DMS 273 treated with DMSO at 0.1 percent for 48 hours (cell line): ENCODE measurements at places on chromosomes 5 and 9.

GRCh38 chr9:91035825-91036208 is 234.2 kb downstream of the SYK start:
- DNase-seq, result no peak

GRCh38 chr9:121233906-121234831 is 32.5 kb upstream of the RAB14 start:
- DNase-seq, result no peak

- DNase-seq, result no peak
Observed at GRCh38 chr5:77907786-77908185, 131.6 kb upstream of the TBCA start.

GRCh38 chr5:16867577-16867953 is 68.5 kb downstream of the MYO10 start:
- no peak for DNase-seq

DNA sequence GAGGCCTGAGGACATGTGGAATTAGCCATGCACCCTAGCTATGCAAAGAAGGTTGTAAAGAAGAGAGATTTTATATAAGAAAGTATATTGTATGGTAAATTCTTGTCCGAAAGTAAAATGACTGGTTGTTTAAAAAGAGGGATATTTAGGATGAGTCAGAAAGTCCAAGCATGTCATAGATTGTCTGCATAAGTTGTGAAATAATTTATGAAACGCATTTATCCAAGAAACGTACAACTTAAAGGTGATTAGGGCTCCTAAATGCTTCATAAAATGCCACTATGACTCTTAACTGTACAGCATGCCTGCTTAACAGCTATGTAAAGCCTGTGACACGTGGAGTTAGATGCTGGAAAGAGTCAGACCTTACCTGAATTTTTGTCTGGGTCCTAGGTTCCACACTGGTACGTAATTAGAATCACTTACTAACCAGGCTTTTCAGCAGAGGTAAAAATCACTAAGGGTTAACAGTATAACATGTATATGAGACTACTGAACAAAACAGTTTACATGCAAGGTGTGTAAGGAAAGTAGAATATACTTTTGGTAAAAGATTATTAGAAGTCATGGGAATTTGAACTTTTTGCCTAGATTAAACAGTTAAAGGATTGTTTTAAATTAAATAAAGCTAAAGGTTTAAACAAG is 37.0 kb upstream of the ARL15 start:
- no peak for DNase-seq

DNA sequence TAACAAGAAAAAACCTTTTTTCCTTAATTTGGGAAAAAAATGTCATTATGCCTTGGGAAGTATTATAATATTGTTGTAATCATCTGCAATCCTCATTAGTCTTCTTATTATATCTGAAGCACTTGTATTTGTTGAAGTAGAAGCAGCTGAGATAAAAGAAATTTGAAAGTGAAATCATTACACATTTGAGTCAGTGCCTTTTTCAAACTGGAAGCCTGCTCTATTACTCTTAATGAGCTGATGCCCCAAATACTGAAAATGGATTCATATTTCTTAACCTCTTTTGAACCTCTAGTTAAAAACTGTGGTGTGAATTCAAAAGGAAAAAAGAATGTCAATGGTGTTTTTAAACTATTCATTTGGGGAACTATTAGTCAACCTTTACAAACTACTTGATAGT is 1027.7 kb downstream of the NR2F1-AS1 start:
- no peak for DNase-seq

DNA sequence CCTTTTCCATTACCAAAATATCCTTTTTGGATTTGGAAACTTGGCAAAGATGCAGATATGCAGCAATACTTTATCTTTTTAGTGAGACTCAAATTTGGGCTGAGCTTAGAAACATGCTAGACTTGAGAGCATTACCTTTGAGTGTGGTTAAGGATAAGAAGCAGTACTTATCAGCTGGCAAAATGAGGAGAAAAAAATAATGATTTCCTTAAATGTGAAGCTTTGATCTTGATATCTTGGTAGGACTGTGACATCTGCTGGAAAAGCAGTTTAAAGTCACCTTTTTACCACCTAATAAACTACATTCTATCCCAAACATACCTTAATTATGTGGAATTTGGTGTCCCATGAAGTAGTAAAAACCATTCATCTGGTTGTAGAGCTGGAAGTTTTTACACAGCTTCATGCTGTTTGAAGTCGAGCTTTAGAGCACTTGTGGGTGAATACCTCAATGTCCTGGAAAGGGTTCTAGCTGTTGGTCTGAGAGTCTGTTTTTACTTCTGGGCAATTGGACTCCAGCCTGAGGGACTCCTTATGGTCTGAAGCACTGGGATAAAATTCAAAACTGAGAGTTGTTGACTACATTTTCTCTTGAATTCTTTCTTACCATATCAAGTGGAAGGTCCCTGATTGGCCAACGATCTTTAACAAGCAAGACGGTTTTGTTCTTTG is 53.4 kb downstream of the LRRC70 start:
- DNase-seq, result no peak

GRCh38 chr9:134170532-134171315 is 6.4 kb upstream of the RNU6ATAC start:
- no peak for DNase-seq

GRCh38 chr9:91192381-91193086 is 169.2 kb downstream of the AUH start:
- DNase-seq, result peak; percentile 75

DNA sequence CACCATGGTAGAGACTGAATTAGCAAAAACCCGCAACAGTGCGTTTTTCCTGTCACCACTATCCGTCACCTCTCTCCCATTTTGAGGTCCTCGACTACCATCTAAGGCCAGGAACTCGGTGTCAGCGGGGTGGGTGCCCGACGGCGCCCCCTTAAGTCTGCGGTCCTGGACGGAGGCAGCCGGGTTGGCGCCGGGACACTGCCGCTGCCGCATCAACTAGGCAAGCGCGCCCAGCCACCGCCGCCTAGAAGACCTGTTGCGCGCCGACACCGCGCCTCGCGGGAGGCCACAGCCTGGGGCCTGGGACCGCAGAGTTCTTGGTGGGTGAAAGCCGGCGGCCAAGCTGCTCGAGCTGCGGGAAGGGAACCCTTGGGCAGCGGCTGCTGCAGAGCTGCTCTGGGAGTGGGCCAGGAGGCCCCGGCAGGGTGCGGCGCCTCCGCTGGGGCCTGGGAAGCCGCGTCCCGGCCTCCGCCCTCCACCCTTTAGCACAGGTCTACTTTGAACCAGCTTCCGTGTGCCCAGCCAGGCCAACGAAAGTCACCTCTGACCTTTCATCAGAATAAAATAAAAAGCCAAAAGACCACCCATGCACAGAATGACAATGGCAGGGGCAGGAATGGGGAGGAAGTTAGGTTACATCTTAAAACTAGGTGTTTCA is 3.5 kb downstream of the FOXB2 start:
- DNase-seq, result no peak

DNA sequence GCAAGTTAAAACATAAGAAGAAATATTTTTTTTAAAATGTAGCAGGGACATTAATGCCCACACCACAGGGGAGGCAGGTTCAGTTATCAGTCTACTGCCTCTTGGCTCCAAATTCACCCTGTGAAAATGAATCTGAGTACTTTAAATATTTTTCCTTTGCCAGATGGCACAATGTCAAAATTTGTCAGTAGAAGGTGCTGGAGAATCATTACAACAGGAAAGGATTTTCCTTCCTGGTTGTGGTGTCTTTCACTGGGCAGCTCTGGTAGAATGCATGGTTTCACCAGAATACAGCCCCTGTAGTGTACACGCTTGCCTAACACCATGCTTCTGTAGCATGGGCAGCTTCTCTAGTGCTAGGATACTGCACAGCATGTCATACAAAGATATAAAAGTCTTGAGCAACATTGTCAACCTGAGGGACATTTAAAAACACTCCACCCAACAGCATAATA is 9.7 kb upstream of the SREK1 start:
- DNase-seq, result no peak

DNA sequence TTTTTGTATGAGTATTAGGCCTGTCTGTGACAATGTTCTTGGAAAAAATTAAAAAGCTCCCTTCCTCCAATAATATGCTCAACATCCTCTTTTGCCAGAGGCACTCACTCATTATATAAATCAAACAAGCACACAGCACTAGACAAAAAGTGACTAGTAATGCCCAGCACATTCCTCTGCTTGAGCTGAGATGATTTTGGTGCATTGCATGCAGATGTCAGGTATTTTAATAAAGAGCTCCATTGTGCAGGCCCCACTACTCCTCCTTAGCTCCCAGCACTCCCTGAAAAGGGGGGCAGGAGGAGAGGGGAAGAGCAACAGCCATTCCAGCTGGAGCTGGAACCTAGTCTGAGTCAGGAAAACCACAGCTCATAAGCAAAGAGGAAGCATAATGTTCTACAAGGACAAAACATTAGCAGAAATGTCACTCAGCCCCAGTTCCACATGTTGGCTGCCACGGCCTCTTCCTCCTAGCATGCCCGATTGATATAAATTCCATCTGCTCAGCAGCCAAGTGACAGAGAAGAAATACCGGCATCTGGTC is 348.5 kb downstream of the BNC2 start:
- no peak for DNase-seq

DNA sequence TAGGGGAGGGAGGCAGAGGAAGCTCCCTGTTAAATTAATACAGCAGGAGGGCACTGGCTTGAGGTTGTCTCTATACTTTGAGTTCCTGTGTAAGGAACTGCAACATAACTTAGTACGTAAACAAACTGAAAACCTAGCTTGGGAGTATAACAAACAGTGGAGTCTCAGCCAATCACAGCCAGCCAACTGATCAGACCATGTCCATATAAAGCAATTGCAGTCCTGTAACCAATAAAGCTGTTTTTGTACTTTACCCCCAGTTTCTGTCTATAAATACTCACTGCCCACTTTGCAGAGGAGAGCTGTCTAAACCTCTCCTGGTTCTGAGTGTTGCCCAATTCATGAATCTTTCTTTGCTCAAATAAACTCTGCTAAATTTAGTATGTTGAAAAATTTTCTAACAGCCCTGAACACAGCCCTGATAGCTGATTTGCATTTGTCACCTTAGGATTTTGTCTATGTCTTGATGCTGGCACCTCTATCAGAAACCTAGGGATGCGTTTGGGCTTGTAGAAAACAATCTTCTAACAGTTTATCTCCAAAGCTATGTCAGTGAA is 39.9 kb downstream of the GDNF start:
- no peak for DNase-seq

- DNase-seq, result no peak
Observed at GRCh38 chr9:104276709-104277245, 182.7 kb downstream of the SMC2 start.

GRCh38 chr9:124654431-124654830 is 116.7 kb downstream of the NR6A1 start:
- no peak for DNase-seq

DNA sequence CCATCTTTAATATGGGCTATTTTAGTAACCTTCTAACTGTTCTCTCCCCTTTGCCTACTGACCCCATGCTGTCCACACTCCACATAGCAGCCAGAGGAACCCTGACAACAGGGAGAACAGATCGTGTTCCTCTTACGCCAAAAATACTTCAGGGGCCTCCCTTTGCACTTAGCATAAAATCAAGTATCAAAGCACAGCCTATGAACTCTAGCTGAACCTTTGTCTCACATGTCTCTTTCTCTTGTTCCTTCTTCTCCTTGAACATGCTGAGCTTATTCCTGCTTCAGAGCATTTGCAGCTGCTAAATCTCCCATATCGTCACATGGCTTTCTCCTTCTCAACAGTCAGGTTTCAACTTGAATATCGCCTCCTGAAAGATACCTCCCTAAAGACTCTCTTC is 698.8 kb upstream of the C9orf72 start:
- no peak for DNase-seq

- no peak for DNase-seq
Observed at GRCh38 chr5:10441992-10442435, 335 bp downstream of the ROPN1L start.

- DNase-seq, result no peak
Observed at GRCh38 chr5:5454391-5454790, 31.9 kb downstream of the ICE1 start.

DNA sequence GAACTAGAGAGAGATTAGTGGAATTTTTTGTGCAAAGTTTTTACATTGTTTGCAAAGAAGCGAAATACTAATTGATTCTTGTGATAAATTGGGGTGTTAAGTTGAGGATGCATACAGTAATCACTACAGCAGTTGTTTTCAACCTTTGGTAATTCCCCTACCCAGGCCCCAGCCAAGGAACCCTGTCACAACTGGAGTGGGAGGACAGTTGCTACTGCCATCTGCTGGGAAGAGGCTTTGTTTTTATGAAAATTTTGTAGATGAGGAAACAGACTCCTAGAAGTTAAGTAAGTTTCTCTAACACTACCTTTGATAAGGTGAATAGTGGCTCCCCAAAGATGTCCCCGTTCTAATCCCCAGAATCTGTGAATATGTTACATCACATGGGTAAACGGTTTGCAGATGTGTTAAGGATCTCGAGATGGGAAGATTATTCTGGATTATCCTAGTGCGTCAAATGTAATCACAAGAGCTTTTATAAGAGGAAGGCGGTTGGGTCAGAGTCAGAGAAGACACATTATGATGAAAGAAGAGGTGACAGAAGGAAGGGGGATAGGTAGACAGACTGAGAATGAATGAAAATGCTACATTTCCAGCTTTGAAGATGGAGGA is 34.0 kb upstream of the PPP1R2B start:
- DNase-seq, result no peak

DNA sequence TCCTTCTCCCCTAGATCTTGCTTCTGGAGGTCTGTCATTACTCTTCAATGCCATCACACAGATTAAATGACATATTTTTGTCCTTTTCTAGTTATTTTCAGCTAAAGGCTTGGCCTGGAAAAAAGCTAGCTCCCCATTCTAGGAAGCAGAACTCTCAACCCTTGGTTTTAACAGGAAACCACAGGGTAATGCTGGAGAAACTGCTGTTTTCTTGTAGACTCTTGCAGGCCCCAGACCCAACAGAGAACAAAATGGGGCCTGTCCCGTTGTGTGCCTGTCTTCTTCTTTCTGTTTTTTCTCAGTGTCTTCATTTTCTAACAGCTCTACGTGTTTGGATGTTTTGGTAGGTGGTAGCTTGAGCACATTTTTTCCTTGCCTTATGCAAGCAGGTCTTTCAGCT is 21.5 kb downstream of the DCANP1 start:
- no peak for DNase-seq

DNA sequence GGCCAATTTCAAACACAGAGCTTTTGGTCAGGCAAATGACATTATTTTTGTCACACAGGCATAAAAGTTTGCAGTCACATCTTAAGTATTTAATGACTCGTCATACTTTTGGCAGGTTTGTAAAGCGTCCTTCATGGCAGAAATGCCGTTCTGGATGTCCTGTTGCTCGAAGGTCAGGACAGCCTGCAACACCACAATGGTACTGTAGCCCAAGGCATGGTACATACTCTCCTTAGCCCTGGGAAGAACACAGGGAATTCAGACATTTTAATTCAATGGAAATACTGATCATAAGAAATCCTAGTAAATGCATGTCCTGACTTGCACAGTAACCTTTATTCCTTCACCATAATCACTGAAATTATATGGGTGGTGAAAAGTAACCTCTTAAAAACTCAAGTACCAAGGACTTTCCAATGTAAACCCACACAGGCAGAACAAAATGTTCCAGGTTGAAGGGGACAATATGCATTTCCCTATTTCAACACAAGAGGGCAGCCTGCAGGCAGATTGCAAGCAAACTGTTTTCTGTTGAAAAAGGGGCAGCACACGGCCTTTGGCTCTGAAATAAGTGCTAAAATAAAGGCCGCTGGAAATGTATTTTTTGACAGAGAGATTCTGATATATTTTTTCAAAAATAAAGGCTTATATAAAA is 95.7 kb downstream of the TTC39B start:
- peak; percentile 44 for DNase-seq
